Spleen (tissue), 13 donors: ENCODE measurements at places on chromosomes 2 and 18. TPM values are rescaled to one million over a fixed set of nuclear protein-coding genes. Genes with fewer than 3 reads are reported as not detected.

The LRRTM4 gene
- 0.33 TPM for total RNA-seq

The ONECUT2 gene
- not detected for total RNA-seq

The TGFA gene
- total RNA-seq: 27.5 TPM

The PRKAG3 gene
- total RNA-seq: not detected

DNA sequence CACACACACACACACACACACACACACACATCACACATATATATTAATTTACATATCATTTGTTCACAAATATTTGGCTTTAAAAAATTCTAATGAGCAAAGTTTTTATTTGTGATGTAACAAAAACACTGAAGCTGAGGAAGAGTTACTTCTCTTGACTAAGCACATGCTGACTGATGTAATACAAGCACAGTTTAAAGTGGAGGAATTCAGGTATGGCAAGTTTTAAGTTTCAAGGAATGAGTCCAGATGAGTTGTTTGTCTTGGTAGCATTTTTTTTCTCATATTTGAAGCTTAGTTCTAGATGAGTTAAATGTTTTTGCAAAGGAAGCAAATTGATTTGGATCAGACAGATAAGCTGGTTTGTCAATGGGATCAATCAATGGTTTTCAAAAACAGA lies 20.2 kb upstream of the CALCRL start:
- DNase-seq: no peak

DNA sequence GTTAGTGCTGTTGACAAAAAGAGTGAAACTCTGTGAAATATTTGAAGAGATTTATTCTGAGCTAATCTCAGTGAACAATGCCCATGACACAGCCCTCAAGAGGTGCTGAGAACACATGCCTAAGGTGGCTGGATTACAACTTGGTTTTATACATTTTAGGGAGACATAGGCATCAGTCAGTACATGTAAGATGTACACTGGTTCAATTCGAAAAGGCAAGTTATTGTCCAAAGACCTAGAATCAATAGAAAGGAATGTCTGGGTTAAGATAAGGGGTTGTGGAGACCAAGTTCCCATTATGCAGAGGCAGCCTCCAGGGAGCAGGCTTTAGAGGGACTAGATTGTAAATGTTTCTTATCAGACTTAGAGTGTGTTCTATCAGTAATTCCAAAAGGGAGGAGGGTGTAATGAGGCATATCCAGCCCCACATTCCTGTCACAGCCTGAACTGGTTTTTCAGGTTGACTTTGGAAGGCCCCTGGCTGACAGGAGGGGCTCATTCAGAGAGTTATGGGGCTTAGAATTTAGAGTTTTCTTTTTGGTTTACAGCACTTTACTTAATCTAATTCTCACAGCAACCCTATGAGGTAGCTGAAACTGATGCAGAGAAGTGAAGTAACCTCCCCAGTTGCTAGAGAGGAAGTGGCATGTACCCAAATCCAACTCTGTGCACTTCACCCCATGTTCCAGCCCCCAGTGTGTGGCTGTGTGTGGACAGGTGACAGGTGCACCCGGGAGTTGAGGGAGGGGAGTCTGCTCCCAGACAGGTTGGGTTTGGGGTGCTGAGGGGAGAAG lies 28.3 kb upstream of the ASAP2 start:
- DNase-seq: no peak

The ACADL gene
- total RNA-seq: not detected

The APOB gene
- 1.8 TPM for total RNA-seq

The SRD5A2 gene
- not detected for total RNA-seq

The PCGF1 gene
- 14.5 TPM for total RNA-seq
